ENCODE measurements at places on chromosomes 6 and 20.

DNA sequence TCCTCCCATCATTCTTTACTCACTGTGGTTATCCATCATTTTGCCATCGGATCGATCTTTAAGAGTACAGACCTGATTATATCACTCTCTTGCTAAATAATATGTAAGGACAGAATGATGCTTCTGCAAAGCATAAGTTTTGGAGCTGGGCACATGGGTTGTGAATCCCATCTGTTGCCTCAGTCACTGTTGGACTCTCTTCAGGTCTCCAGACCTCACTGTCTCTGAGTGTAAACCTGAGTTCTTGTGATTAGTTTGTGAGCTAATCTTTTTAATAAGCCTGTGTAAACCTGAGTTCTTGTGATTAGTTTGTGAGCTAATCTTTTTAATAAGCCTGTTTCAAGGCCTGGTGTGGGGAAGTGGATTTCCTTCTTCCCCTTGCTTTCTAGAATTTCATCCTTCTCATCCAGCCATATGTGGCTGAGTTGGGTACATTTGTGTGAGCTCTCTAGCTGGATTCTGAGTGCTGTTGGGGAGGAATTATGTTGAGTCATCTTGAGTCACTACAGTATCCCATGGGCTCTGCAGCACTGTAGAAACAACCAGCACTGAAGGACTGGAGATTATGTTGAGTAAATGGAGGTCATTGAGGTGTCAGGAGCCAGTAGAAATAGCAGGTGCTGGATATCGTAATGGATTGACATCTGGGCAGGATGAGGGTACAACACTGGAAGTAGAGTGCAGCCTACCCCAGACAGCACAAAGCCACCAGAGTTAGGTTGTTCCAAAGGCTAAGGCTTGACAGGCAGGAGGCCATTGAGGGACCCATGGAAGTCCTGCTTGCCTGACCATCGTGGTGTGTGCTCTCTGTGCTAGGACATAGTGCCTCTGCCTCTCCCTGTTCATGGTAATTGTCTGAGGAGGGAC, 52.4 kb downstream of the SCAND1 start:
- peak; percentile 44 for DNase-seq

DNA sequence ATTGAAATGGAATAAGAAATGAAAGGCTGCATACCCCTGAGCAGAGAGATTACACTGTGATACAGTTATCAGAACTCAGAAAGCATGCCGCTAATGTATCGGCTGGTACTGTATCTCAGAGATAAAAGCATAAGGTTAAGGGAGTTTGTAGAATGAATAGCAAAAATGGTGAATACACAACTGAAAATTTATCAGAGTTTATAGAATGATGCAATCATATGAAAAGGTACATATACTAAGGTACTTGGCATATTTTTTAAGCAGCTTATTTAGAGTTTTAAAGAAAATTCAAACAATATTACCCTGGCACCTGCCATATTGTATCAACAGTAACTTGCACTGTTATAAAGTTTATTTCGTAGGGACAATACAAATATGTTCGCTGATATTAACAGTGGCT, 364.0 kb downstream of the PHF3 start:
- DNase-seq, result no peak

GRCh38 chr6:946546-946945, 253.6 kb upstream of the EXOC2 start:
- DNase-seq, result no peak

GRCh38 chr20:4656491-4656890, 65.2 kb upstream of the PRND start:
- no peak for DNase-seq

GRCh38 chr20:30892541-30893345, 364.7 kb upstream of the DEFB115 start:
- DNase-seq, result no peak

DNA sequence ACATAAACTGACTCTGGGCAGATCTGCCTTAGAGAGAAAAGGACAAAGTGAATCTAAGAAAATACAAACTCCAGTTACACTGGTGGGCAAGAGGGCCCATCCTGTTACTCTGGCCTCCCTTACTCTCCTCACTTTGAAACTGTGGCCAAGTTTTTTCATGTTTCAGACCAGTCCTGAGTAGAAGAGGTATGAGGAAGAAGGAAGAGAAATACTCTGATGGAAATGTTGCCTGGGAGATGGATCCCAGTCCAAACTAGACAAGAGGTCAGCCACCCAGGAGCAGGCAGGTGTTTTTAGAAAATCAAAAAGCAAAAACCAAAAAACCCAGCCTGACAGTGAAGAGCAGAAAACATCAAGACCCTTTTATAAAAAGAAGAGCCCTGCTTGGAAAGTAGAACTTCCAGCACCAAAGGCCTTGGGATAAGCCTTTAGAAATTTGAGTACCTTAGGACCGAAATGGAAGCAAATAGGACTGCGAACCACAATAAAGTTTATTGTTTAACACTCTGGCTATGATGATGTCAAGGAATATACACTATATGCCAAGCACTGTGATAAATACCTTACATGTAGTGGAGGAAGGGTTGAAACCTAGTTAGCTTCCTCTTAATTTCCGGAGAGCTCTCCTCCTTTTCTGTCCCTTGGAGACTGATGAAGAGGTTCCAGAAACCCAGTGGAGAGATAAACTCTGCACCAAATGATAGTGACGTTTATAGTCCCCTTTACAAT, 123.1 kb downstream of the KLHL32 start:
- DNase-seq, result no peak

- DNase-seq, result peak; percentile 80
Observed at GRCh38 chr6:105087571-105088211, 92.1 kb downstream of the POPDC3 start.

- no peak for DNase-seq
Observed at GRCh38 chr6:46949632-46950280, 28.0 kb upstream of the ADGRF5 start.

GRCh38 chr6:15396808-15397207, 150.9 kb downstream of the JARID2 start:
- no peak for DNase-seq

- DNase-seq, result peak; percentile 88
Observed at GRCh38 chr20:29689411-29690225, 1567.8 kb upstream of the DEFB115 start.

- peak; percentile 54 for DNase-seq
Observed at GRCh38 chr20:49669601-49670189, 44.0 kb downstream of the B4GALT5 start.

DNA sequence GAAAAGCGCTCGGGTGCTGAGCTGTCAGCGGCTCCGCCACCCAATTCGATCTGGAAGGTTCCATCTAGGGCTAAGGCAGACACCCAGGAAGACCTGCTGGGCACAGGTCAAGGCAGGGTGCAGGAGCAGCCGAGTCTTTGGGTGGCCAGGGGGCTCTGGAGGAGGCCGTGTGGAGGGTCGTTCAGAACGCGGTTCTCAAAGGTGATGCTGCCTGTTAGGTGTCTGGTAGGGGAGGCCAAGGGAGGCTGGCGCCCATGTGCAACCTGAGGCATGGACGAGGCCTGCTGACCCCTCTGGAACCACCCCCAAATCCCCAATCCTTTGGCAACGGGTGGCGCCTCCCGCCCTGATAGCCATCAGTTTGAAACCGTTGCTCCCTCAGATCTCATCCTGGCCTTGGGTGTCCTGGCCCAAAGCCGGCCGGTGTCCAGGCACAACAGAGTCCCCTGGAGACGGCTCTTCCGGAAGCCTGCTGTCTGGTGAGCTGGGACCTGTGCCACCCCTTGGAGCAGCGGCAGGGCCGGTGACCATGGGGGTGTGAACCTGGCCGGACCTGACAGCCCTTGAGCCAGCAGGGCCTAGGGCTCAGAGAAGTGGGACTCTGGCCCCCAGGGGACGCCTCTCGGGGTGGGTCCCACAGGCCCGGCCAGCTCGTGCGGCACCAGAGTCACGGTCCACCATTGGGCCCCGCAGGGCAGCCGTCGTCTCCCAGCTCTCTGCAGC, 10.5 kb downstream of the SLC17A9 start:
- no peak for DNase-seq

DNA sequence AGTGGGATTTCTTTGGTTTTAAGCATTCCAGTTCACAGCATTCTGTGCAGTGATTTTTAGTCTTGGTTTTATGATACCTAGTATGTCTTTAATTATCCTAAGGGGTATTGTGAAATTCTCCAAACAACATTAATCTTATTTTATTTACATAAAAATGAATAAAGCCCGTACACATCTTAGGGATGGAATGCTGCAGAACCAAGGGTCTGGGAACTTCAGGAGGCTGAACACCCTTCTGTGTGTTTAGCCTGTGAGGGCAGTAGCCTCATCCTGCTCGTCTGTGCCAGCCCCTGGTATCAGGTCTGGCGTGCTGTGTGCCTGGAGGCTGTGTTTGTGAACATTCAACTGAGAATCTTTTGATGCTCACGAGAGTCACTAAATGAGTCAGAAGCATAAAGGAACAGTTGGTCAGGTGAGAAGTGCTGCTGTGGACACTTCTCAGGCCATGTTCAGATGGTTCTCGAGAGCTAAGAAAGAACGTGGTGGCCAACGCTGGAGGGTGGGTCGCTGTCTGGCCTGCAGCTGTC, 25.2 kb upstream of the C20orf204 start:
- no peak for DNase-seq

- DNase-seq, result no peak
Observed at GRCh38 chr6:38112181-38112580, 292.7 kb downstream of the ZFAND3 start.

DNA sequence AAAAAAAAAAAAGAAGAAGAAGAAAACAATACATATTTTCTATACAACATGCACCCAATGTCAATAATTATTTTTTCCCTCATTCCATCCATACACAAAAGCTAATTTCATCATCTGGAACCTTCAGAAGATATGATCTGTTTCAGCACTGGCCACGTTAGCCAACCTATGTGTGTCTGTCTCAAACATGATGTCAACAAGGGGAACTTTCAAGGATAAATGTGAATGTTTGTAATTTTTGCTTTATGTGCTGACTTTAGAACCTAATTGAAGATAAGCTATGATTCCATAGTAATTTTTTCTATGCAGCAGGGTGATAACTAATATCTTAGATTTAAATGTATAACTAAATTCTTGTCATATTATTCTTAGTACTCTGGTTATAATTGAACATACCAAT, 37.9 kb downstream of the IPCEF1 start:
- no peak for DNase-seq

- DNase-seq, result no peak
Observed at GRCh38 chr20:51493346-51493791, 49.1 kb downstream of the NFATC2 start.

DNA sequence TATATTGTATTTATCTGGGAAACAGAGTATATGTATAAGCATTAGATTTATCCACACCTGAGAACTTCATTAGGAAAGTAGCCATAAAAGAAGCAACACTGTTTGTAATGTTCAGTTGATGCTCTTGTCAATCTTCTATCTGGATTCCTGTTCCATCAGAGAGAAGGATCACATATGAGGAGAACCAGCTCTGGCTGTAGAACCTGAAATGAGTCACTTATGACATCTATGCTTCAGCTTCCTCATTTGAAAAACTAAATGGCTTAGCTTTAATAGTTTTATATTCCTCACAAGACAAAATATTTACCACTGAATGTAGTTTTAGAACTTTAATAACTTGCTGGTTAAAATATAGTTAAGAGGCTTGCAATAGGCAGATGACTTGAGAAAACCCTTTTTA, 144.7 kb downstream of the TASP1 start:
- DNase-seq, result no peak

DNA sequence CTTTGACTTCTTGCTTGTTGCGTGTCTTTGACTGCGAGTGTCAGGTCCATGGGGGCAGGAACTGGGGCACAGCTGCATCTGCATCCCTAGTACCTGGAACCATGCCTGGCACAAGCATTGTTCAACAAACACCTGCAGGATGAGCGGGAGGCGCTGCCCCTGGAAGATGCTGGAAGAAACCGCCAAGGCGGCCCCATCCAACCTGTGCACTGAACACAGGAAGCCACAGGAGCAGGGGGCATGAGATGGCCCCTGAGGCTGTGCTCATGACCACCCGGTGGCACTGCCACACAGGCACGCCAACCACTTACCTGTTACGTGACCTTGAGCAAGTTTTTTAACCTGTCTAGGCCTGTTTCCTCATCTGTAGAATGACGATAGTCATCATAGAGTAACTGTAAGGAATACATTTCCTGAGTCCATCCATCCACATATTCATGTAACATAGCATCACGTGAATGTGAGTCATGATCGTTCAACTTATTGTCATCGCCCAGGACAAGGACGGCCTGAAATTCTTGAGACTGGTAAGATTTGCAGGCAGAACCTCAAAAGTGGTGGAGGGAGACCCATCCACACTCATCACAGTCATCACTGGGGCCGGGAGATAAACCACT, 374.2 kb downstream of the PREX1 start:
- DNase-seq, result no peak

DNA sequence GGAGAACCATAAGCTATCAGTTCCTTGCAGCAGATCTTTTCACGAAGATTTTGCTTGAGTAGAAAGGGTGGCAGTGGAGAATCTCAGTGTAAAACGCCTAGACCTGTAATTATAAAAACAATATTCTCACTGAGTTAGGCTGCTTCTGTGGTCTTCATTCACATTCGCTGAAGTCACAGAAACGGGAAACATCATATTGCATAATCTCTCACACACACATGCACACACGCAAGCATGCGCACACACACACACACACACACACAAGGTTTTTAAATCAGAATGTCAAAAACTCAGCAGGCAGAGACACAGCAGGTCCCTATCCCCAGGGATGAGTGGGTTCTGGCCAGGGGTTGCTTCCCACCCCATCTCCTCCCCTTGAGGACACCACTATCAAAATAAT, 175.5 kb downstream of the ATXN1 start:
- no peak for DNase-seq

GRCh38 chr20:363319-364078, 16.6 kb downstream of the NRSN2 start:
- no peak for DNase-seq

GRCh38 chr6:118775381-118775780, 118.6 kb upstream of the ASF1A start:
- no peak for DNase-seq

DNA sequence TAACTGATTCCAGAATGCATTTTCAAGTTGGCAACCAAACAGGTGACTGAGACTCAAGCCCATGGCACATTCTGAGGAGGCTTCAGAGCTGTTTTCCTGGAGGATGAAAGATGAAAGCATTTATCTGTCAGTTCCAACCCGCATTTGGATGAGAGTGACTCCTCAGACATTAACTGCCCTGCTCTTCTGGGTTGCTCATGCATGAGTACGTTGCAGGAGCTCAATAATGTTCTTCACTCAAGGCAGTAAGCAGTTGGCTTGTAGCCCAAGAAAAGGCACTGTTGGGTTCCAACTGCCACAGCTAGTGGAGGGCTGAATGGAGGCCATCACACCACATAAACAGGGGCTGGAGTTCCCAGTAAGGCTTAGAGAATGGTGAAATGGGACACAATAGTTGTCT, 155.3 kb downstream of the FUT9 start:
- DNase-seq, result no peak

DNA sequence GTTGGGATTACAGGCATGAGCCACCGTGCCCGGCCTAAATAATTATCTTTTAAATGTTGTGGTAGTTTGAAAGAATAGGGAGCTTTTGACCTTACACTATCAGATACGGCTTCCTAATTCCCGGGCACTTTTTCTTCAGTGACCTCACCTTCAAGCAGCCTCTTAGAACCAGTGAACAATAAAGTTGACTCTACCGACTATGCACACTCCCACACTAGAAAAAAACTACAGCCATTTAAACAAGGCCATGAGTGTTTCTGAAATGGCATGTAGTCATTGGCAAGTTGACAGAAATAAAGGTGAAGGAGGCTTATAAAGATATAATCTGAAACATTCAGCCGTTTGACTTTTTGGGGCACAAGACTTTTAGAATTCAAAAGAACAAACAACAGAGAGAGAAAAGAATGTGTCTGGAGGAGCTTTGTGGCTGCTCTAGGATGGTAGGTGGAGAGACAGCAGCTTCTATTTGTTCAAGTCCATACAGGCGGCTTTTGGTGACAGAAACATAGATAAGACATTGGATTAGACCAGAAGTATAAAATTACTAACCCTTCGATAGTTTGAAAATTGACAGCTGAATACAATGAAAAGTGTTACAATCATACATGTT, 75.2 kb downstream of the GJA1 start:
- peak; percentile 3 for DNase-seq

All from NCI-H2171 treated with DMSO at 0.1 percent for 48 hours (cell line).